ENCODE measurements at places on chromosomes 3 and 15.

DNA sequence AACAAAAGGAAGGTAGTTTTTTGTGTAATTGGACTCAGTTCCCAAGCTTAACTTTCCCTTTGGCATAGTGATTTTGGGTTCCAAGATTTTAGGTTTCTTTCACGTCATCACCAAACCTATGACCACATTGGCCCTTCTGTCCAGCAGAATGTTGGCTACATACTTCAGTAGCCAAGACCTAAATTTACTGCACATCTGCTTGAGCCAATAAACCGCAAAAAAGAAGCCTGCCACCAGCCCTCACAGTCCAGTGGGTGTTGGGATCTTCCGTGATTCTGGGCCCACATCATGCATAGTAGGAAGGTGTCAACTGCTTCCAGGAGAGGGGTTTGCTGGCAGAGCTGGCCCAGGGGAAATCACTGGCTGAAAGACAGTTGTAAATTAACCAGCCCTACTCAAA is 57.6 kb upstream of the LIPC start:
- DNase-seq: no peak

DNA sequence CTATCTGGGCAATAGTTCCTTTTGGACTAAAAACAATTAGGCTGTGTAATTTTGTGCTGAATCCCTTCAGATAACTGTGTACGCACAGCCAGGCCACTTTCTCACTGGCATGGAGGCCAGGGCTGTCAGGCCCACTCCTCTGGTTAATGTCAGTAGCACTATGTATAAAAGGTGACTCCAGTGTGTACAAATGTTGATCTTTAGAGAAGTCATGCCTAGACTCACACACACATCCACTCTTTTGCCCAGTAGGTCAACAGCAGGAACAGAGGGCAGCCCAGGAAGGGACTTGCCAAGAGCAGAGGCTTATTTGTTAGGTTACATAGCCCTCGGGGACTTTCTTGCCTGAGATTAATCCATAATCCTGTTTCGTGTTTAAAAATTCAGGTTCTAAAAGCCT is 416.6 kb upstream of the WNT5A start:
- DNase-seq: no peak

- DNase-seq: peak; percentile 61
Measured at GRCh38 chr3:151890721-151891141, 17.3 kb downstream of the SUCNR1 start.

DNA sequence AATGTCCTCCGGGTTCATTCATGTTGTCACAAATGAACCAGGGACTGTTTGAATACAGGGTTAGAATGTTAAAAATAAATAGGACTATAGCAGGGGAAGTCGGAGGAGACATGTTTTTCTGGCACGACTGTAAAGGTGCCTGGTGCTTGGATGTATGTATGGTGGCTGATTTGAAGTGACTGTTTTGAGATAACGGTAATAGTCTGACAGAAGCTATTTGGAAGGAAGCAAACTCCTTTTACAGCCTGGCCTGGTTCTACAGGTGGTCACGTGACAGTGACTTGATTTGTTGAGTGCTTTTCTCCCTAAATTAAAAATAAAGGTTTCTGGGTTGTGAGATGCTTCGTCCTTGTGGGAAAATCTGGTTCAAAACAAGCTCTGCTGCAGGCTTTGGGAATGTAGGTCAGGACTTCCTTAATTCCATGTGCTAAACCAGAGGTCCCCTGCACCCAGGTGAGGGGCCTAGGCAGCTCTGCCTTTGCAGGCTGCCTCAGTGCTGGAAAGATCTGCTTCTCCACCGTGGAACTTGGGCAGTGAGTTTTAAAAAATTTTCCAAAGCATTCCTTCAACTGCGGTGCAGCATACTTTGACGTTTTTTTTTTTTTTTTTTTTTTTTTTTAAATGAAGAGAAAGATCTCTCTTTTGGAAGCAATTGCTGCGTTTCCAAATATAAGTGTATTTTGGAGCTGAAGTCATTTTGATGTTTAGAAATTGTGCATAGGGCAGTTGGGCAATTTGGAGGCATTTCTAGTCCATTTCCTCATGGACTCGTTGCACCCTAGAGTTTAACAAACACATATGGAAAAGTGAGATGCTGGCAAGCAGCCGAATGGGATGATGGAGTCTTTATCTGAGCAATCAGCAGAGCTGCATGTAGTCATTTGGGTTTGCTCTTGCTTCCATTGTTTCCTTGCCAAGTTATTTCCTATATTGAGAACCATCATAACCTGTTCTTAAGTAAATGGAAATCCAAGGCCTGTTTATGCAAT is 30.9 kb downstream of the ITPR1 start:
- DNase-seq: no peak

DNA sequence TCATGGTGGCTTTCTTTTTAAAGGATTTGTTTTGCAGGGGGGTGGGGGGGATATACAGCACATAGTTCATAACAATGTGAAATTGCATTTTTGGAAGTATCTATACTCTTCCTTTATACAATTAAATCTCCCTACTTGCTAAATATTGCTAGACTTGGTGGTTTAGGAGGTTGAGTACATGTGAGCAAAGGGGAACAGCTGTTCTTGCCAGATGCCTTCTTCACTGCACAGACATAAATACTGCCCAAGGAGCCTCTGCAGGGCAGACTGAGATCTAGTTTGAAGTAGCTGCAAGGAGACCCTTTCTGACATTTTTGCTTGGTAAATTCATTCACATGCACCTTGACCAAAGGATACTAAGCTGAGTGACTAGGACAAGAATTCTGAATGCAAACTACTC is 228.6 kb upstream of the IL12A start:
- no peak for DNase-seq

DNA sequence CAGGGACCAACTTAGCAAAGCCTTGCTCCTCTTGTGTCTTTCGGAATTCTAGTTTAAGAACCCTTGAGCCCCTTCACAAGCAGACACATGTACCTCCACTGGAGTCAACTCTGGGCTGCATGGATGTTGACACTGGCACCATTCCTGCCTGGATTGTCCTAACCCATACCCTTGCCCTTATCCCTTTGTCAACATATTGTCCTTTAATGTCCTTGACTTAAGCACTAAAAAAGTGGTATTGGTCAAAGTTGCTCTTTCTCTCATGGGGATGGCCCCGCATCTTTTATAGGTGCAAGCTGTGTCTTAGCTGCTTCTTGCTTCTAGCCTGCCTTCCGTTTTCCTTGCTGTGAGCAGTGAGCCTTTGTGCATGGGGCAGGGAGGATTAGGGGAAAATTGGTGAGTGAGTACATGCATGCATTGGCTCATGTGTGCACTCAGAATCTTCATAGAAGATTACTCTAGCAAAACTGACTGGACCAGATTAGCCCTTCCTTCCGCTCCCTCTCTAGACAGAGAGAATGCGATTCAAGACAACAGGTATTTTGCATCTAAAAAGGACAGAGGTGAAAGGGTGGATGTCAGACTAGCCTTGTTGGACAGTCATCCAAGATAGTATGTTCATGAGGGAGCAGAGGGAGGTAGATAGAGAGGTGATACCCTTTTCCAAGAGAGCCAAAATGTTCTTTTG is 42.4 kb downstream of the TGFBR2 start:
- DNase-seq: no peak

GRCh38 chr15:50148362-50148963 is 29.4 kb upstream of the ATP8B4 start:
- no peak for DNase-seq

DNA sequence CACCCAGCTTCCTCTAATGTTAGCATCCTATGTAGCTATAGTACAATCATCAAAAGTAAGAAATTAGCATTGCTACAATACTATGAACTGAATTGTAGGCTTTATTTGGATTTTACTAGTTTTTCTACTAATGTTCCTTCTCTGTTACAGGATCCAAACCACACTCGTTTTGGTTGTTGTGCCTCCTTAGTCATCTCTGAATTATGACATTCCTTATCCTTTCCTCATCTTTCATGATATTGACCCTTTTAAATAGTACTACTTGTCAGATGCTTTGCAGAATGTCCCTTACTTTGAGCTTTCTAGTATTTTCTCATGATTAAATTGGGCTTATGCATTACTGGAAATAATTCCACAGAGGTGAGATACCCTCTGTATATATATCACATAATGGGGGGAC is 265.4 kb downstream of the VPS13C start:
- no peak for DNase-seq

DNA sequence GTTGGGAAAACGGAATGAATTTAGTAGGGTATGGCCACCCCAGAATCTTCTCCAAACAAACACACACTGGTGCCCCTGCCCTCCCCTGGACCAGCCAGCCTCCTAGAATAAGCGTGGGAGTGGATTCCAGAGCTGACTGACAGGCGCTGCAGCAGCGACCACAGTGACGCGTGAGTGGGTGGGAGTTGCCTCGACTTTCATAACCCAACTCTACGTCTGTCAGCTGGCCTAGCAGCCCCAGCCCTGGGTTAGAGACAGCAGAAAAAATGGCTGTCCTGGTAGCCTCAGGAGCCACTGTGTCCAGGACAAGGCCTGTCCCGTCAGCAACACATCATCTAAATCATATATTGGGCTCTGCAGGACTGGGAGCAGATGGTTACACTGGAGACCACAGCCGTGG is 10.0 kb downstream of the PLA2G4B start:
- DNase-seq: no peak

- no peak for DNase-seq
Measured at GRCh38 chr3:112345681-112346080, 12.7 kb downstream of the CD200 start.

DNA sequence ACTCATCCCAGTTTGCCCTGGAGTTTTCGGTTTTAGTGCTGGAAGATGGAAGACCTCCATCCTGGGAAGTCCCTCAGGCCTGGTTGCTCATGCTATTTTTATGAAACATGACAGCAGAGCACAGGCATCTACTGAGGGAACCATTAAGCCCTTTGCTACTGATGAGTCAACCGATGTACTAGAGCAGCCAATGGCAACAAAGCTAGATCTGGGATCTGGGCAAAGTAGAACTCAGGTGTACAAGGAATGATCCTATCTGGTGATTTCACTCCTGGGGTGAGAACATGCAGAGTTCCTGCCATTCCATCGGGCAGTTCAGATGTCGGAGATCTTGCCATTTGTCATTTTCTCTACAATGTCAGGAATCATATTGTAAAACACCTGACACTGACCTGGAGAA is 166.2 kb upstream of the NSMCE3 start:
- DNase-seq: no peak

- no peak for DNase-seq
Measured at GRCh38 chr3:122826278-122826677, 31.4 kb downstream of the SLC49A4 start.

DNA sequence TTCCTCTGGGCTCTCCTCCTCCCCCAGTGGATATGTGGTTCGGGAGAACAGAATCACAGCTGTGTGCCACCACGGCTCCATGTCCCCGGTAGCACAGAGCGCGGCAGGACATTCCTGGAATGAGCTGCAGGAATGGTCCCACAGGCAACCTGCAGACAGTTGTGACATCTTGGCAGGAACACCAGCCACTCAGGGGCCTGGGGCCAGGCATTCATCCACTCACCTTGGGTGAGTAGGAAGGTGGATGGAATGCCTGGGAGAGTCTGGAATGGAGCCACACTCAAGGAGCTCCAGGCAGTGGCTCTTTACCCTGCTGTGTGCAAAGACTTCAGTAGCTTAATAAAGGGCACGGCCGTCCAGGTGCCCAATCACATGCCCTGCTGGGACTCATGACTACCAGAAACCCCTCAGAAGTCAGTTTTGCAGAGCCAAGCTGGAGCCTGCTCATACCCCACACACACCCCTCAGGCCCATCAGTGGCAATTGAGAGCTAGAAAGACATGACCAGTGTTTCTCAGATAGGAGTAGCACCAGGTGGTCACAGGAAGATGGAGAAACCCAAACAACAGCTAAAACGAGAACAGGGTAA is 117.3 kb upstream of the PRR20G start:
- no peak for DNase-seq

DNA sequence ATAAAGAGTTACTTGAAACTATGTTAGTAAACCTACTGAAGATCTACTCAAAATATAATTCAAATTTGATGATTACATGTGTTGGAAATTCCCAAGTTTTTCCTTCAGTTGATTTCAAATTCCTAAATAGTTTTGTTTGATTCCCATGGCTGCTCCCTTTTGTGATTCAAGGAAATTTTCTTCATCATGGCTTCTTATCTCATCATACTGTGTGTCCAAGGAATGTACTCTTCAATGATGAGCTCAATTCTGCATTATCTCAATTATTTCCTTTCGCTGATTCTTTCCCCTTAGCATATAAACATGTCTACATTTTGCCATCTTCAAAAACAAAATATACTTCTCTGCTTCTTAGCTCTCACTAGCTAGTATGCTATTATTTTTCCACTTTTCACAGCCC is 460.4 kb upstream of the NAALADL2 start:
- no peak for DNase-seq

- no peak for DNase-seq
Measured at GRCh38 chr3:11289864-11290263, 17.7 kb downstream of the ATG7 start.

DNA sequence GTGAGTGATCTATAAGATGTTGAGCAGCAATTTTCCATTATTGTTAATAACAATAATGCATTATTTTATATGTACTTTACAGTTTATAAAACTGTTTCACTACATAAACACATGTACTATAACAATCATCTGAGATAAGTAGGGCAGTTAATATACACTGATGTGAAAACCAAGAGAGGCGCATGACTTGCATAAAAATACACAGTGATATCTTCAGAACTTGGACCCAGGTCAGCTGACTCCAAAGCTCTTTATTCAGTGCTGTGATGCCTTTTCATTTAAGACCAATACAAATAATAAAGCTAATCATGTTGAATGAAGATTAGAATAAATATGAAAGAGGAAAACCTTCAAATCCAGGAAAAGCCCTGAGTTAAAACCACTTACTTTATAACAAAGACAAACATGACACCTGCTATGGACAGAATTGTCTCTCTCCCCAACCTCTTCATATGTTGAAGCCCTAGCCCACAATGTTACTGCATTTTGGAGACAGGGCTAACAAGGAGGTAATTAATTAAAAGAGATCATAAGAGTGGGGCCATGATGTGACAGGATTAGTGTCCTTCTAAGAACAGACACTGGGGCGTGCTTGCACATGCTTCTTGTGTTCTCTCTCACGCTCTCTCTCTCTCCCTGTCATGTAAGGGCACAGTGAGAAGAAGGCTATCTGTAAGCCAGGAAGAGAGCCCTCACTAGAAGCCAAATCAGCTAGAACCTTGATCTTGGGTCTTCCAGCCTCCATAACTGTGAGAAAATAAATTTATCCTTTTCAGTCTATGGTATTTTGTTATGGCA is 55.8 kb upstream of the TSPAN3 start:
- no peak for DNase-seq

Data from CD4-positive, CD25-positive, alpha-beta regulatory T cell (primary cell).